ENCODE measurements at places on chromosomes 2 and 18. TPM values are rescaled to one million over a fixed set of nuclear protein-coding genes. Genes with fewer than 3 reads are reported as not detected.
A peak's percentile ranks its signal among the peaks of the same experiment; 100 is the strongest.

DNA sequence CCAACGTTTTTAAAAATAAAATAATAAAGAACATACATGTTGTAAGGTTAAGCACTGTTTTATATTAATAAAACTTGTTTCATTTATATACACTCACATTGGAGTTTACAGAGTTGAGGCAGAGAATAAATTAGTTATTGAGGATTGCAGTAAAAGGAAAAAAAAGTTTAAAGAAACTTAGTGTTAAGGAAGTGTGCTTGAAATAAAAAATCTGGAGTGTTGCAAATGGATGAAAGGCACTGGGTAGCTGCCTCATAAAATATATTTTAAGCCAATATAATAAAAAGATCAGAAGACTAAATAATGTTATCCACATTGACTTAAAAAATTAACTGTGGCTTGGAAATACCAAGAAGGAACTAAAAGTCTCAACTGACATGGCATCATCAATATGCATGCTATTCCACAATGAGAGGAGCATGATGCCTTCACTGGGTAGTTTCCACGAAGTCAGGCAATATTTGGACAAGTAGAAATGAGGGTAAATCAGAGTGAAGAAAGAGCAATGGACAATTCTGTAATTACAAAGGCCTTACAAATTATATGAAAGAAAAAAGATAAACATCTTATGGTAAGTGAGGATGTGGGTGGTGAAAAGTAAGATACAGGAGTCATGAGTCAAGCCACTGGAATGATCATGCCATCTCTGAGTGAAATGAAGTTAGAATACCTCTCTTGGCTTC, 2.5 kb downstream of the GALNT3 start:
- peaks cover 31% of the 10 kb centered on the region for H3K36me3 ChIP-seq
- H3K4me1 ChIP-seq = peaks cover 63% of the 10 kb centered on the region
- peak overlapping the region; percentile 12 for H3K27ac ChIP-seq
- peak overlapping the region; percentile 66 for H3K4me3 ChIP-seq
- no peak for DNase-seq

- no peak for DNase-seq
- H3K36me3 ChIP-seq = no peaks in the 10 kb centered on the region
- H3K27me3 ChIP-seq = peaks cover 17% of the 10 kb centered on the region
Measured at GRCh38 chr2:241538838-241539615, 19.5 kb upstream of the BOK start.

DNA sequence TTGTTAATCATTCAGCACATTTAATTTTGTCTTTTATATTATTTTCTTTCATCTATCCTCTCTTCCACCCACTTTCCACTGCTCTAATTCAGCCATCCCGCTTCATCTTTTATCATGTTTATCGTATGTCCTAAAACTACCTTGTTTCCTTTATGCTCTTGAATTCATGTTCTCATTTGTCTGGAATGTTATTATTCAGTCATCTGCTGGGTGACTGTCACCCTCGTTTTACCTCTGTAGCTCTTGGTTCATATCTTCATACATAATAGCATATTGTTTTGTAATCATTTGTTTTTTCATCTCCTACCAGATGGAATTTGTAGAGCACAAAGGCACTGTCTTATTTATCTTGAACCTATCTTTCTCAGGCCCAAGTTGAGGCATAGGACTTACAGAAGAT, 37.0 kb downstream of the SMCHD1 start:
- no peak for DNase-seq
- no peak overlapping the region for H3K4me3 ChIP-seq
- H3K27ac ChIP-seq = peak overlapping the region; percentile 46
- H3K4me1 ChIP-seq = peaks cover 28% of the 10 kb centered on the region

Gene TLX2
- 0.82 TPM for total RNA-seq

GRCh38 chr2:71821856-71822255, 325.8 kb downstream of the CYP26B1 start:
- no peak overlapping the region for H3K27ac ChIP-seq
- H3K4me3 ChIP-seq = no peak overlapping the region
- no peaks in the 10 kb centered on the region for H3K36me3 ChIP-seq
- no peaks in the 10 kb centered on the region for H3K27me3 ChIP-seq
- no peaks in the 10 kb centered on the region for H3K4me1 ChIP-seq
- no peak for DNase-seq
